Left renal pelvis (tissue), 4 donors: ENCODE measurements at places on chromosomes 2 and 18. TPM values are rescaled to one million over a fixed set of nuclear protein-coding genes. Genes with fewer than 3 reads are reported as not detected.
A peak's percentile ranks its signal among the peaks of the same experiment; 100 is the strongest.

GRCh38 chr2:1162768-1163584 lies 212.3 kb downstream of the SNTG2 start:
- no peak for DNase-seq

Gene CENPA
- polyA plus RNA-seq, result 15.8 TPM

GRCh38 chr2:120959426-120959825 lies 223.8 kb downstream of the GLI2 start:
- no peak for DNase-seq

- no peak for DNase-seq
These were observed 30.4 kb downstream of the CYTIP start for GRCh38 chr2:157413326-157414035.

Gene ATP6V1B1
- 62.6 TPM for polyA plus RNA-seq

- no peak for DNase-seq
These were observed 899 bp upstream of the GFPT1 start for GRCh38 chr2:69387770-69388481.

- no peak for DNase-seq
These were observed 157.7 kb downstream of the TWIST2 start for GRCh38 chr2:239005586-239005985.

DNA sequence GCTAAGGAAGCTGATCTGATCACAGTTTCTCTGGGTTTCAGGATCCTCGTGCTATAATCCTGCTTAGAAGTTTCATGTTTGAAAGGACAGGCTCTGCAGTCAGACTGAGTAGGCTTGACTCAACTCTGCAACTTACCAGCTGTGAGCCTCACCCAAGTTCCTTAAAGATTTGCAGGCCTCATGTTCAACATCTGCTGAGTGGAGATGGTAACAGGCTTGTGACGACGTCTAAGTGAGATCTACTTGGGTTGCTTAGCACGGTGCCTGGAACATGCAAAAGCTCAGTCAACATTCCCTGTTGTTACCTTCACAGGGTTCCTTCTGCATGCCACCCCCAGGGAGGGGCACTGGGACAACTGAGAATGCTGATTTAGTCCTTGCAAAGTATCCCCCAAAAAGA lies 164.2 kb downstream of the C1D start:
- DNase-seq, result no peak

DNA sequence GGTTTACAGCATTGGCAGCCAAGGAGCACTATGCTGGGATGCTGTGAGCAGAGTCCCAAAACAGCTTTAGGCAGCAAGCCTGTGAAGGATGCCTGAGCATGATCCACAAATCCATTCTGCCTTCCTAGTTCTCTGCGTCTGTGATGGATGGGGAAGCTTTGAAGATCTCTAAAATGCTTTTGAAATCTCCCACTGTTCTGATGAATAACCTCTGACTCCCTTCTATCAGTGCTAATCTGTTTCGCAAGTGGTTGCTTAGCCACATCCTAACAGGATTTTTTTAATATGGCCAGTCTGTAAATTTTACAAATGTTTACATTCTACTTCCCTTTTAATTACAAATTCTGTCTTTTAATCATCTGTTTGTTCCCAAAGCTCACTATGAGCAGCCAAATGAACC lies 319.2 kb downstream of the GULP1 start:
- no peak for DNase-seq

Gene RNU2-63P
- polyA plus RNA-seq, result not detected

DNA sequence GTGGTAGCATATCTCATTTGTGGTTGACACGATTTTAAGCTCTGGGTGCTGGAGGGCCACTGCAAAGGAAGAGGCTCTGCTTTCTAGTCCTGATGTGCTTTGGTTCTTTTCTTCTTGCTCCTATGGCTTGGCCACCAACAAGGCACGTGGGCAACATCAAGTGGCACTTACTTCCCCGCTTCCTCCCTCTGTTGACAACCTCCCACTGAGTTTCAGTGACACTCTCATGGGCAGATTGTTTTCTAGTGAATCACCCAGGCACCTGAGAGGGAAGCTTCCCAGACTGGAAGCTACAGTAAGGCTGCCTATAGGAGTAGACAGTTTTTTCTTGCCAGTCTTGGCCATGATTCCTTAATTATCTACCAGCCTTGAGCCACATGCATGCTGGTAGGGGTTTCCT lies 89.0 kb downstream of the NBAS start:
- no peak for DNase-seq

Gene ZNF532
- polyA plus RNA-seq, result 95.5 TPM

Gene PLEKHB2
- polyA plus RNA-seq, result 25.9 TPM

GRCh38 chr2:168311261-168311910 lies 64.0 kb upstream of the STK39 start:
- no peak for DNase-seq

Gene CCDC141
- polyA plus RNA-seq, result 0.17 TPM

Gene UGT1A8
- not detected for polyA plus RNA-seq

Gene PTMA
- 2,064 TPM for polyA plus RNA-seq

- DNase-seq, result peak; percentile 45
These were observed 185.0 kb upstream of the RASGRP3 start for GRCh38 chr2:33291278-33292013.

GRCh38 chr2:51350100-51350499 lies 318.2 kb upstream of the NRXN1 start:
- DNase-seq, result no peak

DNA sequence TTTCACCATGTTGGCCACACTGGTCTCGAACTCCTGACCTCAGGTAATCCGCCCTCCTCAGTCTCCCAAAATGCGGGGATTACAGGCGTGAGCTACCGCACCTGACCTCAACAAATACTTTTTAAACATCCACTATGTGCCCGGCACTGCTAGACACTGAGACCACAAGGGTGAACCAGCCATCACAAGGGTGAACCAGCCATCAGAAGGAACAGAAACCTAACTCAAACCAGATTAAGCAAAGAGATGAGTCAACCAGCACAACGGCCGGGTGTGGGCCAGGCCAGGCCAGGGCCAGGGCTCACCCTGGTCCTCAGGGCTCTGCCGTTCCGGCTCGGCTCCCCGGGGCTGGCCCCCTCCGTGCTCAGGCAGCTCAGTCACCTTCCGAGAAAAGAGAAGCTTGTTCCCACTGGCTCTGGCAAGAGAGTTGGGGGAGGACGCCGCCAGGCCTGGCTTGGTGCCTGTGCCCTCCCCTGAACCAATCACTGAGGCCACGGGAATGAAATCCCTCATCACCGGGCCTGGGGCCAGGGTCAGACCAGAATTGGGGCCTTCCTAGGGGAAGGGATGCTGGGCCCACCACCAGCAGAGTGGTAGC lies 4.4 kb downstream of the TEX44 start:
- DNase-seq, result no peak

Gene IL36A
- polyA plus RNA-seq, result not detected

DNA sequence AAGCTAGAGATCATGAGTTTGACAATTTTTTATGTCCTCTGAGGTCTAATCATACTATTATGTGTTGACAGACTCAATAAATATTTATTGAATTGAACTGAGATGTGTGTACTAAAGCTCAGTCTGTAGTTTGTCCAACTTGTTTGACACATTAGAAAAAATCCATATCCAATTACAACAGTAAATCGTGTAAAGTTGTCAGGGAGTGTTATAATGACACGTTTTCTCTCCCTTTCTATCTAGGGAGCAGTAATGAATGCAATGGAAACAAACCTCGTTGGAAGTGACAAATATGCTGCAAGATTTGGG lies 28.4 kb downstream of the ITGA4 start:
- no peak for DNase-seq

GRCh38 chr18:55588111-55588869 lies at the start of gene TCF4:
Gene TCF4 (minus strand): TSS chr18:55588192. CDS start chr18:55587116, 1,076 bp downstream.
- DNase-seq, result no peak

Gene LRATD1
- 18.8 TPM for polyA plus RNA-seq

- DNase-seq, result no peak
These were observed 276.4 kb upstream of the CXCR4 start for GRCh38 chr2:136394136-136395060.

Gene GPBAR1
- 2.0 TPM for polyA plus RNA-seq
